Stimulated activated CD8-positive, alpha-beta memory T cell treated with anti-CD3 and anti-CD28 coated beads, Interleukin-7, amount 100 ng/mL, for 24 hours (primary cell): ENCODE measurements at places on chromosomes 7 and 10.

- DNase-seq = no peak
Measured at GRCh38 chr7:30040938-30041337, 12.7 kb downstream of the PLEKHA8 start.

DNA sequence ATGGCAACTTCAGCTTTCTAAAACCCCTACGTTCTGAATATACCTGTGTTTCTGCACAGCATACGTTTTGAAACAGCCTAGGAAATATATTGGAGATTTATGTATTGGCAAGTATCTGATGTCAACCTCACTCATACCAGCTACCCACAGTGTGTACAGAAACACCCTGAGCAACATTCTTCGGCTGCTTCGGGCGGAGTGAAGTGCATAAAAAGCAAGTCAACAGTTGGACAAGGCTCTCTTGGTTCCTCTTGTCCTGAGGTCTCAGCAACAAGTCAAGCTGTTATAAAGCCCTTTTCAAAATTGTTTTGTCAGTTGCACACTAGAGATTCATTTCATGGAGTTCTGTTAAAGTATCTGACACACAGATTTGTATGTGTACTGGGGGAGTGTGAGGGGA is 40.0 kb upstream of the PAPSS2 start:
- no peak for DNase-seq

GRCh38 chr10:75070961-75071428 is 40.5 kb upstream of the SAMD8 start:
- no peak for DNase-seq

DNA sequence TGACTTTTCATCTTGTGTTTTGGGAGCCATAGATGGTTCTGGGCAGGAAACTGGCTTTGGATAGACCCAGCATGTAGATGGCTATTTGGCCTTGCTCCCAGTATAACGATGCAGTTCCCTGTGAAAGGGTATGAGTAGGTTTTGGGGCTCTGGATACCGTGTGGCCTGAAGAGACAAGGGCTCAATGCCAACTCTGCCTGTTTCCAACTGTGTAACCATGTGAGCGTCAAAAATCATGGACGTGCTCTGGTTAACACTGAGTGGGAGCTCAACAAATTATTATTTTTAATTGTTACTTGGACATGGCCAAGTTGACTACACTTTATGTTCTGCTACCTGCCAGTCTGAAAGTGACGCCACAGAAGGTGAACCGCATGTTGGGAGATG is 41.8 kb downstream of the EGFR start:
- DNase-seq = no peak

- DNase-seq = no peak
Measured at GRCh38 chr10:106592396-106592795, 572.1 kb downstream of the SORCS1 start.
